Activated T-helper 2 cell treated with anti-CD3 and anti-CD28 coated beads, Interferon-gamma antibody, Interleukin-2, Interleukin-4, amounts not matched to agents 10 μg/mL and 5 μg/mL and 100 μg/mL, durations not matched to agents 14 hours and 24 hours and 36 hours (primary cell): ENCODE measurements at places on chromosomes 2 and 18. TPM values are rescaled to one million over a fixed set of nuclear protein-coding genes. Genes with fewer than 3 reads are reported as not detected.

DNA sequence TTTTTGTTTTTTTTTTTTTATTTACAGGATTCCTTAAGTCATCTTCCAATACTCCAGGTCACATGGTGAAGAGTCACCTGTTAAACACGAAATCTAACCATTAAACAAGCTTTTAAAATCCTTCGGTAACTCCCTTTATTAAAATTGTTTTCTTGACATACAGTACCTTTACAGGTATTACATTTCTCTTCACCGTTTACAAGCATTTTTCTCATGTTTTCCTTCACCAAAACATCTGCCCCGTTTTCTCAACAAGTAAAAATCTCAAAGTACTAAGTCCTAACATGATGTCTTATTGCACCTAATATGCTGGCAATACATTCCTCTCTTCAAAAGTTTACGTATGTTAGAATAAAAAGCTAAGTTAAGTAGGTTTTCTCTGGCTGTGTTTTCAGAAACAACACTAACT lies 1.1 kb downstream of the PUM2 start:
- DNase-seq, result no peak

DNA sequence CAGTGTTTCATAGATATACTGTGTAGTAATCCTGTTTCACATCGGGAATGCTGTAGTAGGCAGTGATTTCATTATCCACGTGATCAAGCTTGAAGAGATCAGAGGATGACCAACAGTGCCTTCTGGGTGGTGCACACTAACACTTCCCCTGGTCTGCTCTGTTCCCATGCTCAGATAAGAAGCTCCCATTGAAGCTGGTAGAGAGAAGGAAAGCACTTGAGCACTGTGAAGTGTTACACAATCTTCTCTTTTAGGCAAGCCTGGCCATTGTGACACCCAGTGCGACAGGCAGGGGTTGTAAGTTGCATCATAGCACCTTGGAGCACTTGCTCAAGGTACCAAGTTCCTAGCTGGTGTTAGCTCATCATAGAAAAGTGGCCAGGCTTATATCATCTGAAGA lies 30.6 kb upstream of the GPD2 start:
- DNase-seq, result no peak

DNA sequence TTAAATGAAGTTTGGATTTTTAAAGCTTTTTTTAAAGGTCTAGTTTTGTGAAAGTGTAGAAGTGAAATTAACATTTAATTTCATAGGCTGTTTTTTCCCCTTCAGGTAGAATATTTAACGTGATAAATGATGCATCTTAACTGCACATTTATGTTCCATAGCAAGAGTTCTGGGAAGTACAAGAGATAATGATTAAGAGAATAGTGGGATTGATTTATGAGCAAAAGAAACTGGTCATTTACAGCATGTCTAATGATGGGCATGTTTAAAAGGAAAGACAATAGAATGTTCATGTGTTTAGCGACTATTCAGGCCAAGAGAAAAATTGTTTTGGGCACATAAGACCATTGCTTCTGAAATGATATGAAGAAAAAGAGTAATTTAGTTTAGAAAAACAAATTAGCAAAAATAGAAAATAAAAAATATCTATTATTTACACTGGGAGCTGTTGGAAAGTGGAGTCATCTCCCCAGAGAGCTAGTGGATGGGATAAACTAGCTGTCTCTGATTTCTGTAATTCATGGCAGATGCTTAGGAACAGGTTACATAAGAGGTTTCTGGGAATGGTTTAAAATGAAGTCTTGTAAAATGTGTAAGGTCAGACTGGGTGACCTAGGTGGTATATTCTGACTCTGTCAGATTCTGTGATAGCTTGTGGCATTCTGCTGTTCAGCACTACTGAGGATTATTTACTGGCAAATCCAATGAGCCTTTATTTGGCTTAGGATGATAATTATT lies 60.7 kb downstream of the WDR7 start:
- no peak for DNase-seq

DNA sequence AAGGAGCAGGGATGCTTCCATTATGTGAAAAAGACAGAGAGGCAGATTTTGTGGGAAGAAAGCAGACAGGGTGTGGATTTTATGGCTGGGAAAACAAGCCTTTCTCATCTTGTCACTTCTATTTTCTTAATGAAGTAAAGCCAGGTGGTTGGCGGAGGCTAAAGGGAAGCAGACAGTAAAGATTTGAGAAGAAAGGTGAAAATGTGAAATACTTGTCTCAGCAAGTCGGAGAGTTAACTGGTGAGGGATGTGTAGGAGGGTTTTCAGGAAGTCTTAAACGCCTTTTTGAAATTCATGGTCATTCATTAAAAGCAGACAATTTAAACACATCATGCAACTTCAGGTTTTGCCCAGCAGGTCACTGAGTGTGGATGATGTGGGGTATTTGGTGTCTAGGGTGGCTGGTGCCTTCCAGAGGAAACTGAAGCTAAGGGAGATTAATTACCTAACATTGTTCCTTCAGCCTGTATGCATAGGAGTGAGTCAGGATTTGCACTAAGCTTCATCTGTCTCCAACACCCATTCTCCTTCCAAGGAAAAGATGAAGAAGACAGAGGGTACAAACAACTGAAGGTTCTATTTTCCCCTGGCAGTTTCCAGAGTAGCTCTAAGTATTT lies 20.7 kb downstream of the SLC14A2 start:
- DNase-seq, result no peak

DNA sequence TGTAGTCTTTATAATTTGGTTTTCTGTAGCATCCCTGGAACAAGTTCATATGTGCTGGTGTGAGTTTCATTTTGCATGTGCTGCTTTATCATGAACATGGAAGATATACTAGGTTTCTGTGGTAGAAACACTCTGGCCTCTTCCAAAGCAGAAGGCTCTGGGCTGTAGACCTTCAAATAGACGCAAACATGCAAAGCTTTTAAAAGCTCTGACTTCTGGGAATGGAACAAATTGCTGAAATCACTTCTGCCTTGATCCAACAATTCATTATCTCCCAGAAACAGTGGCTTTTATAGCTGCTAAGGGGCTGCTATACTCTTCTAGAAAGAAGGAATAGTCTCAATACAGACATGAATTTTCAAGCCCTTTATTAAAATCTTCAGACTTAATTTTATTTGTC lies 382.2 kb downstream of the LRP1B start:
- no peak for DNase-seq

- no peak for DNase-seq
Observed at GRCh38 chr2:193695367-193695766, 1500.6 kb upstream of the TMEFF2 start.

DNA sequence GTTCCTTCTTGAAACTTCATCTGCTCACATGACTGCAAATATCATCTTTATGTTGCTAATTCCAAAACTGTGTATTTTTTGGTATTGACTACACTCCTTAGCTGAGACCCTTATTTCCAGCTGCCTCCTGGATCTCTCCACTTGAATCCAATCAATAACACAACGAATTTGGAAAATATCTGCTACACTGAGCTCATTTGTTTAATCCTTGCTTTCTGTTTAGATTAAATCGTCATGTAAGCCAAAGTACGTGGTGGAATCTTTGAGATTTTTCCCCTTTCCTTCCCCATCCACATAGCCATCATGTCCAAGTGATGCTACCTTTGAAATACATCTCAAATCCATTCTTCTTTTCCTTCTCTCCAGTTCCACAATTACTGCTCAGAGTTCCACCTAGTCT lies 15.6 kb downstream of the OTX1 start:
- no peak for DNase-seq

GRCh38 chr18:69786427-69786826 lies 161.2 kb downstream of the CD226 start:
- DNase-seq, result no peak

- no peak for DNase-seq
Observed at GRCh38 chr2:202774104-202774503, 97.5 kb downstream of the ICA1L start.

- DNase-seq, result no peak
Observed at GRCh38 chr2:1988594-1988993, 244.3 kb upstream of the PXDN start.

- DNase-seq, result no peak
Observed at GRCh38 chr2:59342166-59342565, 1101.0 kb upstream of the FANCL start.

- no peak for DNase-seq
Observed at GRCh38 chr18:78970774-78971333, 8.8 kb upstream of the SALL3 start.

INHBB gene
- total RNA-seq, result not detected in 2 replicates

LOXHD1 gene
- total RNA-seq, result not detected in 2 replicates

CD8A gene
- 1.8 and 2.8 TPM in 2 replicates for total RNA-seq

EPAS1 gene
- total RNA-seq, result 100.0 and 102 TPM in 2 replicates
